ENCODE measurements at places on chromosomes 3 and 15.

DNA sequence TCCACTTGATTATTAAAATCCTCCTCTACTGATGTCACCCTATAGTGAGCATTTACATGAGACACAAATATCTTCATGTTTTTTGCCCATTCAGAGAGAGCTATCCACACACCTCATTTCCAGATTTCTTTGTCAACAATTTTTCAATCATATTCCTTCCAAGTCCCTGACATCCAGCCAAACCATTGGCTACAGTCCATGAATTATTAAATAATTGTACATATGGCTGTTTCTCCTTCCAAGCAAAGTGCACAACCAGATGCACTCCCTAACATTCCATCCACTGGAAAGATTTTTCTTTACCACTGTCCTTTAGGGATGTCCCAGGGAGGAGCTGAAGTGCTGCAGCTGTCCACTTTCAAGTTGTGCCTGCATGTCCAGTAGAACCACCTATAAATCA, 328.0 kb upstream of the MDFIC2 start:
- DNase-seq: no peak

DNA sequence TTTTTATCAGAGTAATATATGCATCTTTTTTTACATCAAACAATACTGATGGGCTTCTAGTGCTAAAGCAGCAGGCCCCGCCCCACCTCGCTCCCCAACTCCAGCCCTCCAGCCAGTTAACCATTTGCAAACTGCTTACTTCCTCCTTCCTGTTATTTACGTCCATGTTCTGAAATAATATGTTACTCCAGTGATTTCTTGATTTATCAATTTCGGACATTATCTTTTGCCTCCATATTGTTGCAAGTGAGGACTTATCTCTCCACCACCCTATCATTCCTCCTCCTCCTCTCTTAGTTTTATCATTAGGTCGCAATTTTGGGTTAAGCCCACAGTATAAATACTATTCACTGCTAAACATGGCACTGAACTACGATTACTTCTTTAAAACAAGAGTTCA, 39.5 kb downstream of the ZNF710 start:
- no peak for DNase-seq

DNA sequence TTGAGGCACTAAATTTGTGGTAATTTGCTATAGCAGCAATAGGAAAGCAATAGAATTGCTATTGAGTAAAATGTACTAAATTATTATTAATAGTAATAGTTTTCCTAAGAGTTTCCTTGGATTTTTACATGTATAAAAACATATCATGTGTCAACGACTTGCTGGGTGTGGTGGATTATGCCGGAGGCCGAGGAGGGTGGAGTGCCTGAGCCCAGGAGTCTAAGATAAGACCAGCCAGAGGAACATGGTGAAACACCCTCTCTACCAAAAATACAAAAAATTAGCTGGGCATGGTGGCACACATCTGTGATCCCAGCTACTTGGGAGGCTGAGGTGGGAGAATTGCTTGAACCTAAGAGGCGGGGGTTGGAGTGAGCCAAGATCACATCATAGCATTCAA, 749.9 kb downstream of the TBL1XR1 start:
- DNase-seq: no peak

DNA sequence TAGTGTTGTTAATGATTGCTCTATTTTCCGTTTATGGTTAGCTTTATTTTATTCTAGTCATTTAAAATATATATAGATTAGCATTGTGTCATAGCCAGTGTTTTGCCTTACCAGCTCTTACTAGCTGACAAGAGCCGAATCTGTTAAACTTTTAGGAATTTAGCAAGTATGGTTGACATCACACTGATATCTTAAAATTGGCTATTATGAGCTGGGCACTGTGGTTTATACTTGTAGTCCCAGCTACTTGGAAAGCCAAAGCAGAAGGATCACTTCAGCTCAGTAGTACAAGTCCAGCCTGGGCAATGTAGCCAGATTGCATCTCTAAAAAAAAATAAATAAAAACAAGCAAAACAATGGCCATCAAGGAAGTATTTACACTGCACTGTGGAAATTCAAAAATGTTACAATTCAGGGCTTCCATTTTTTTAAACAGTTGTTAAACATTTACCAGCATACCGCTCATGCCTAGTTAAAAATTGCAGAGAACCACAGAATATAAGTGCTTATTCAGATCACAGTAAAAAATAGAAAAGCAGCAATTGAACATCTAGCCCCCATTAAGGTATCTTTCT, 208.4 kb upstream of the CGNL1 start:
- no peak for DNase-seq

GRCh38 chr3:14256046-14256445, 77.4 kb downstream of the LSM3 start:
- DNase-seq: no peak

- DNase-seq: no peak
Observed at GRCh38 chr15:98983334-98983733, 24.3 kb downstream of the PGPEP1L start.

DNA sequence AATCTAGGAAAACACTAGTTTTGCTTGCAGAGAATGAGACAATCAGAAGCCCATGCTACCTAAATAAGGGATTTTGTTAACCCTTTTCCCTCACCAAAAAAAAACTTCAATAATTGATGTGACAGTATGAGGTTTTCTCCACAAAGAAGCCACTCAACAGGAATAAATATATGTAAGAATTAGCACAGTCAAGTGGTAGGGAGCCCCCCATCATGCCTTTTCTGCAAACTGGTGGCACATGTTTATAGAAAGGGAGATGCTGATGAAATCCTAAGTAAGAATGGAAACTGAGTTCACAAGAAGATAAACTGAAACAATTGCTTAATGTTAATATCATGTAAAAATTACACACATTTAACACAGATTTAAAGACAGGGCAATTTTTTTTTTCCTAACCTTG, 51.0 kb downstream of the PHC3 start:
- no peak for DNase-seq

DNA sequence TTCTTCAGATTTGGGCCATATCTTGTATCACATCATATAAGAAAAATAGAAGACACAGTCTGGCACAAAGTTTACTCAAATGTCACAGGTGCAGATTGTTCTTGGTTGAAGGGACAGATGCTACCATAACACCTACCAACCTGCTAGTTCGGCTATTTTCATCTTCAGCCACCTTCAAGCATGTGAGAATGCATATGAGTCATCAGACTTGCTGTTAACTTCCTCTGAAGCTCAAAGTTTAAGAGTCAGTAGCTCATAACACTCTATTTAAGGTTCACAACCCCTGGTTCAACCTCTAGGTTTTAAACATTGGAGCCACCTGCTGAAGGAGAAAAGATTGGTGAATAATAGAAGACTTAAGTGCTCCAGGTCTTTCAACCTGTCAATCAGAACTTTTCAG, 522.8 kb downstream of the NLGN1 start:
- no peak for DNase-seq

DNA sequence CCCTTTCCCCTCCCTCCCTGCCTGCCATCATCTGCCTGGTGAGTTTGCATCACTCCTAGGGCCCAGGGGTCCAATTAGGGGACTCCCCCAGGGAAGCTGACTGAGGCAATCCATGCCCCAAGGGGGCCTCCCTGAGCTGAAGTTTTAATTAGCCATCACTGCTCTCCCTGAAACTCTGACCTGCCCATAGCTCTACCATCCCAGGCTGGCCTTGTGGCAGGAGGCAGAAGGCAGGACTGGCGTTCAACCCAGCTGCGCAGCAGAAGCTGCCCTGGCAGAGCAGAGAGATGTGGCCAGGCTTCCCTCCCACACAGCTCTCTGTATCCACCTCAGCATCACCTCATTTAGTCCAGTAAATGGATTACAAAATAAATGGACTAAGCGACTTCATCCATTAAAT, 7.7 kb upstream of the C15orf39 start:
- no peak for DNase-seq

DNA sequence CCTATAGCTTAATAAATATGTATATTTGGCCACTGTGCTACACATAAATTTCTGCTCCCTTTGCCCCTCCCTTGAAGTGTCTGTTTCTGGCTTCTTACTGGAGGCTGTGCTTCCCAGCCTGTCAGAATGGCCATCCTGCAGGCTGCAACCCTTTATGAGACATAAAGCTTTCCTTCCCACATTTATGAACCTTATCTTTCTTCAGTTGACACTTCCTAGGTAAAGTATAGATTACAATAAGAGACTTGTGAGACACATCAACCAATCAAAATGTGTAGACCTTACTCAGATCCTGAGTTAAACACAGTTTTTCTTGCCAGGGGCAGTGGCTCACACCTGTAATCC, 29.5 kb downstream of the SCN11A start:
- no peak for DNase-seq

DNA sequence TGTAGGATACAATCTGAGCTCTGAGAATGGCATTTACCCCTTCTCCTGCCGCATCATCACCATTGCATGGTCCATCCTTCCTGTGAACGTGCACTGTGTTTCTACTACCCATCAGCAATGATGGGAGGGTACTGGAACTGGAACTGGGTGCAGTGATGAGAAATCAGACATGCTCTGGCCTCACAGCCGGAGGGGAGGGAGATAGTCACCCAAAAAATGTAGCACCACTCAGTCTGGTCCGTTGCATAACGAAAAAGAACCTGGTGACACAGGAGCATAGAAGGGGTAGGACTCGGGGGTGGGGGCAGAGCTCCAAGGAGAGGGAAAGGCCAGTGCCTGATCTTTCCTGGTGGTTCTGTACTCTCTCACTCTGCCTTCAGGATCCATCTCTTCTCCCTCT, 205.0 kb downstream of the RPLP1 start:
- DNase-seq: no peak

DNA sequence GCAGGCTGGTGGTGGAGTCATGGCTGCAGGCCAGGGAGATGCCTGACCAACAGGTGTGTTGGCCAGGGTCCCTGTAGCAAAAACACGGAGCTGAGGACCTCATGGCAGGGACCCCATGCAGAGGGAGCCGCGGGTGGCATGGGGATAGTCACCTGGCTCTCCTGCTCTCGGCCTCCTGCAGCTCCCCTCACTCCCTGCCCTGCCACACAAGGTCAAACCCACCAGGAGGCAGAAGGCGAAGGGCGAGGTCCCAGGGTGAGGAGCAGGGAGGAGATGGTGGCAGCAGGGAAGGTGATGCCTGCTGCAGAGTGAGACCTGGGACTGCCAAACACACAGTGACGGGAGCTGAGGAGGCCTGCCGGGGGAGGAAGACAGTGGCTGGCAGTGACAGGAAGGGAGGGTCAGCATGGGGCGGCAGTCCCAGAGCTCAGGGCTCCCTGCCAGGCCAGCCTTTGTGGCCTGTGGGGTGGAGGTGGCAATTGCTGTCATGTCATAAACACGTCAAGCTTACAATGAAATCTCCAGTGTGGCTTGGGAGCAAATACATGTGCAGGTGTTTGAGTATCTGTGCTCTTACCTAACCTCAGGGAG, 144.3 kb downstream of the TJP1 start:
- no peak for DNase-seq

DNA sequence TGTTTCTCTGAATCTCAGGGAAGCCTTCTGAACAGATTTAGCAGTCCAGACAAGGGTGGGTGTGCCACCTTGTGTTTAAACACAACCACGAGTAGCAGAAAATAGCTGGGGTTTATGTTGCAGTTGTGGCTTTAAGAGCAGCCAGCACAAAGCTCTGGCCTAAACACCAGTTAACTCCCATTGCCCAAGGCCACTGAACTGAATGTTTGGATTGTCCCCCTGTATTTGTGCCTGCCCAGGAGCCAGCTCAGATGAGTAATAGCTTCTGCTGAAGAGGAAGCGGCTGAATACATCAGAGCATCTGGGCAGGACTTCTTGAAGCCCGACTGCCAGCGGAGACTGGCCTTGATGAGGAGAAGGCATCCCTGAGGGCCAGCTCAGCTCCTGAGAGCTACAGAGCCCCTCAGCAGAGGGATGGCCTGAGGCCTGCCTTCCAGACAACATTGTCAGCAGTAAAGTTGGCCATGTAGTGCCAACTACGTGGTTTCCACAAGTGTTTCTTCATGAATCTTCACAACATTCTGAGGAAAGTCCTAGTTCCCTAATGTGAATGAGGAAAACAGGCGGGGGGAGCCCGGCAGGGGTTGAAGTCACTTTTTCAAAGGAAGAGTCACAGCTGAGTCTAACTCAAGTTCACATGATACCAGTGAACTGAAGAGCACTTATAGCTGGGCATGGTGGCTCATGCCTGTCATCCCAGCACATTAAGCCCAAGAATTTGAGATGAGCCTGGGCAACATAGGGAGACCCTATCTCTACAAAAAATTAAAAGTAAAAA, 65.8 kb upstream of the ZBTB38 start:
- no peak for DNase-seq

DNA sequence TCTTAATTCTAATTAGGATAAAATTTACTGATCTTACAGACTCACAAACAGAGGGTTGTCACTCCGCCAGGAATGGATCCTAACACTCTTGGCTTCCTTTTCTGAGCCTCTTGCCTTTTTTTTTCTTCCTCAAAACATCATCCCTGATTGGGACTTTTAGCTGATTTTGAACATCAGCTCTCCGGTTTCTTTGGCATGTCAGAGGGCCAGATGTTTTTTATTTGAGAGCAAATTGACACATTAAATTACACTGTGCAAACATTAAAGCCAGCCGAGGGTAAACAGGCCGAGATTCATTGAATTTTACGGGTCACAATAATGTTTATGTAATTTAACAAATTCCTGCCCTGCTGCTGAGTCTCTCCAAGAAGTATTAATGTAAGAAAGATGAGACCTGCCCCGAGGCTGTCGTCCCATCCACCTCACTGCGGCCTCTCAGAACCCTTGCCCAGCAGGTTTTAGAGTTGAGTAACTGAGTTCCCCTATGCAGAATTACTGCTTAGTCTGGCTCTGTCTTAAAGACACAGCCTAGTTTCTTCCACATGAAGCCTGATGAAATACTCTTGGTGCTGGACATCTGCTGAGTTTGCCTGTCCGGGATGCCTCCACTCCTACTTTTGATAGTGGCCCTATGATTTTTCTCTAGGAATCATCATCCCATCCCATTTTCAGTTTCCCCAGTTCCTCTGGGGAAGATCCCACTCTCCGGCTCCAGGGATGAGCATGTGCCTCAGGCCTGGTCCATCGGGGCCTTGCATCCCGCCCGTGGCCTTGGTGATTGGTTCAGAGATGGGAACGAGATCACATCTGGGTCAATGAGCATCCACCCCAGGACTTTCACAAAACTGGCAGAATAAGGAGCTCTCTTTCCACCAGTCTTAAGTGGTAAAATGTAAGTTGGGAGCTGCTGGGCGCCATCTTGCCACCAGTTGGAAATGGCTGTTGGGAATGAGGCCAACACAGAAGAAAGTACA, 226.6 kb upstream of the TLE3 start:
- no peak for DNase-seq

DNA sequence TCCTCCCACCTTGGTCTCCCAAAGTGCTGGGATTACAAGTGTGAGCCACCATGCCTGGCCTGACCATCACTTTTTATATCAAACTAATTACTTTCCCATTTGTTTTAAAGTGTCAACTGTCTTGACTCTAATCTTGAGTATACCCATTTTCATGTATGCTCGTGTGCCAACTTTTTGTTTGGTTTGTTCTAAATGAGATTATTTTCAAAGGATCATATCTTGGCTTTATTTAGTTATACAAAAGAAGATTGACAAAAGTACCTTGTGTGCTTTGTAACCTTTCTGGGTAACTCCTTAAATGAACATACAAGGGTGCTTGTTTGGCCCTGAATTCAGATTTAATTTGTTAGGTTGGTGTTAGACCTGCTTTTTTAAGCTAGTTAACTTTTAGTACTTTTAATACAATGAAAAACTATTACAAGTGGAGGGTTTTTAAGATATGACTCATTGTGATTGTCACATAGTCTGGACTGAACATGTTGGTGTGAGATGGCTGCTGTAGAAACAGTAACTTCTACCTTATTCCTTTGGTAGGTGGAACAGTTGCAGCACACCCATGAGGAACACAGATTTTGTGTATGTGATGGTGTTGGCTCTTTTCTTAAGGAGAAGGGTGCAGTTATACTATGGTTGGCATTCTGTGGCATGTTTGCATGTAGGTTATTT, 10.7 kb downstream of the KIF23 start:
- DNase-seq: no peak

Data from activated CD4-positive, alpha-beta T cell treated with anti-CD3 and anti-CD28 coated beads for 4 hours (primary cell).